ENCODE measurements at places on chromosomes 12 and 14.

GRCh38 chr14:101808020-101808641 lies 46.6 kb downstream of the PPP2R5C start:
- no peak for DNase-seq

GRCh38 chr12:3172124-3173007 lies 95.2 kb downstream of the TSPAN9 start:
- DNase-seq, result no peak

- DNase-seq, result no peak
Observed at GRCh38 chr12:75341873-75342272, 7.4 kb downstream of the GLIPR1L1 start.

GRCh38 chr12:101115326-101115725 lies 94.7 kb downstream of the SLC5A8 start:
- no peak for DNase-seq

- DNase-seq, result no peak
Observed at GRCh38 chr12:63955831-63956666, 111.5 kb downstream of the SRGAP1 start.
